ENCODE measurements at places on chromosomes 2 and 18.

GRCh38 chr2:72579591-72580180 is 246.1 kb downstream of the EXOC6B start:
- DNase-seq, result peak; percentile 18

DNA sequence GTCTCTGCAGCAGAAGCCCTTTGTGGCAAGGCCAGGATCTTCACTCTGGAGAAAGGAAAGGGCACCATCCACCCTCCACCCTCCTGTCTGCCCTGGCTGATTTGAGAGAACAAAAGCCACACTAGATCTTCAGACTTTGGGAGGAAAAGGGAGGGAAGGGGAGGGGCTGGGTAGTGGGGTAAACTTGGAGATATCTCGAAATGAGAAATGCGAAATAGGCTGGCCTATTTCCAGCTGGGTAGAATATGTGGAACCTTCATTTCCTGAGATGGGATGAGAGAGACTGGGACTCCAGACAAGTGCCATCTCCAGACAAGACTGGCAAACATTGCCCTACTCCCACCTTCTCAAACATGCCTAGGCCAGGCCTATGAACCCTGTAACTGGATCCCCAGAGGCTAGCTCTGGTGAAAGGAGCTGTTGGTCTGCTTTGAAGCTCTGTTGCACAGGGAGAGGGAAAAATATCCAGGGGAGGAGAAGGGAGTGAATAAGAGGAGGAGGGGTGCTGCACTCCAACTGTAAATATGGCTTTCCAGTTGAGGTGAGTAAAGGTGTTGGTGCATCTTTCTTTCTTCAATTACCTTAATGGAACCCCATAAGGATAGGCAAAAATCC is 1.7 kb downstream of the HOXD12 start:
- DNase-seq, result no peak

DNA sequence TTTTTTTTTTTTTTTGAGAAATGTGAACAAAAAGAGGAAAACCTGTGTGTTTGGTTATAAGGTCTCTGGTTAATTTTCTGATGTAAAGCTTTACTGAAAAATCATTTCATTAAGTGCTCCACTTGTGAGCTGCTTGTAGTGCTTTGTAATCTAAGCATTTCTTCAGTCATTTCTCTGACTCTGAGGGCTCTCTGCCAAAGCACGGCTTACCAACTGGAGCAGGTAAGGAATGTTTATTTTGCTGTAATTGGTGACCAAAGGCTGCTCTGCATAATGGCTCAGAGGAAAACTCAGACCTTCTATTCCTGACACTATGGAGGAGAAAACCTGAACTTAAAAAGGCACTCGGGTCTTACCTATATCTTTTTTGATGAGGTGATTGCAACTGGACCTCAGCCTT is 848.8 kb downstream of the MBD2 start:
- DNase-seq, result no peak

GRCh38 chr2:88845772-88846661 is 154.5 kb downstream of the RPIA start:
- no peak for DNase-seq

DNA sequence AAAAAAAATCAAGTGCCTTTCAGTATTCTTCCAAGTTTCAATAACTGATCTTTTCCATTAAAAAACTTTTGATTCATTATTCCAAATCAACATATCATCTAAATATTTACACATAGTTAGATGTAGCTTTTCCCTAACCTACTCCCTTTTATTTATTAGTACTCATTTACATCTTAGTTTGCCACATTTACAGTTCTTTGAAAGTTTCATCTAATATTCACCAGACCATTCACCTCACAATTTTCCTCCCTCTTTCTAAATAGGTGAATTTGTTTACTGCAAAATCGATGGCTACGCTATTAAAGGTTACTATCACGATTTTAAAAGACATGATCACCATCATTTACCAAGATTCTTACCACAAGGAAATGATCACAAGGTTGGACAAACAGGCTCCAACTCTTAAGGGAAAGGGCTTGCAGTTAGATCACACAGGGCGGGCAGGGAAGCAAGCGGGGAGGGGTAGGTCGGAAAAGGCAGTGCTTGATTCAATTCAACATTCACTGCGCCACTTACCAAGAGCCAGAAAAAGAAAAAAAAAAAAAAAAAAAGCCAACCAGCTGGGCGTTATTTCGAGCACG is 654 bp upstream of the MARCHF7 start:
- DNase-seq, result no peak

DNA sequence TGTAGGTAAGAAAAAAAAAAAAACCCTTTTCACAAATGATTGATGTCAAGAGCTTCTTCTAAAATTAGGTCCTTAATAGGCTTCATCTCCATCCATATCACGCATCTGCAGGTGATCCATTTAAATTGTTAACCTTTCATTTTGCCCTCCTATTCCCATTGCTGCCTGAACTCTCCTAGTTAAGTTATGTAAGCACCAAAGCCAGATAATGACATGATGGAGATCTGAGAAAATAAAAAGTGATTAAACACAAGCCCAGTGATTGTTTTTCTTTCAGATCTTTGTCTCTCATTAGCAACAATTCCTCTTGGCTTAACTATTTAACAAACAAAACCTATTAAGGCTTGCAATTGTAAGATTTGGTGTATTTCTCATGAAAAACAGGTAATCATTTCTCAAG is 20.0 kb downstream of the LANCL1 start:
- DNase-seq, result no peak

DNA sequence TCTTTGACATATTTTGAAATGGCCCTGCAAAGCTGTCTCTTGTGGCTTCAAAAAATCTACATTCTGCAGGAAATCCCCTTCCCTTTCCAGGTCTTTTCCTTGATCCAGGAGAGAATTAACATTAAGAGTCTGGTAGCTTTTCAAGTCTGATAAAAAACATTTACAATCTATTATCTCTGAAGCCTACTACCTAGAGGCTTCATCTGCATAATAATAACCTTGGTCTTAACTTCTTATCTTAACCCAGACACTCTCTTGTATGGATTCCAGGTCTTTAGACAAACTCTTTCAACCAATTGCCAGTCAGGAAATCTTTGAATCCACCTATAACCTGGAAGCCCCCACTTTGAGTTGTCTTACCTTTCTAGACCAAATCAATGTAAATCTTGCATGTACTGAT is 179.3 kb upstream of the ZC3H15 start:
- DNase-seq, result no peak

DNA sequence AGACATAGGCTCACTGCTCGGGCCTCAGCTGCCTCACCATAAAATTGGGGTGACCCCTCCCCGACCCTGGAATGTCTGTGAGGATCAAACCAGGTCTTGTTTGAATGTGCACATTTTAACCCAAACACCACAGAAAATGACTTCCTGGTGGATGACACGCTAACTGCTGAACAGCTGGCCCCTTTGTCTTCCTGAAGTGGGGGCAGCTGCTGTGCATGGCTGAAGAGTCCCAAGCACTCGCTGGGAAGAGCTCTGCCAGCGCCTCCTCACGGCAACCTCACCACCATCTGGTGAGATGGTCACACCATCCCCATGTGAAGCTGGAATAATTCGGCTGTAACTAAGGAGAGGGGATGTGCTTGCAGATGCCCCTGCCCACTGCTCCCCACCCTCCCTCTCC is 34.0 kb downstream of the AQP12A start:
- no peak for DNase-seq
